ENCODE measurements at places on chromosomes 4 and X.
A peak's percentile ranks its signal among the peaks of the same experiment; 100 is the strongest.

- DNase-seq, result no peak
Observed at GRCh38 chr4:181597766-181598165, 645.4 kb upstream of the TENM3 start.

DNA sequence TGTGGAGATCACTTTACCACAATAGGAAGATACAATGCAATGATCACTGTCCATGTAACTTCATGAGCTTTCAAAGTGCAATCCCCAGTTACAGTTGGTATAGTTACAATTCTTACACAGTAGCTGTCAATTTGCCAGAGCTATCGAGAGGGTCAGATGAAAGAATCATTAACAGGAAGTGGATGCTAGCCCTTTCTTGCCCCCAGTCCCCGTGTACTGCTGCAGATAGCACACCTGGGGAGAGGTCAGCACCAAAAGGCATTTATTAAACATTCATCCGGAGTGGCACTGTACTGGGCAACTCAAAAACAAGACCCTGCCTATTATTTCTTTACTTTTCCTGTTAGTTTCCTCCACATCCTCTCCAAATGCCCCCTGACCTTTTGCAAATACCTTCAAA, 47.7 kb downstream of the SOD3 start:
- DNase-seq, result no peak

DNA sequence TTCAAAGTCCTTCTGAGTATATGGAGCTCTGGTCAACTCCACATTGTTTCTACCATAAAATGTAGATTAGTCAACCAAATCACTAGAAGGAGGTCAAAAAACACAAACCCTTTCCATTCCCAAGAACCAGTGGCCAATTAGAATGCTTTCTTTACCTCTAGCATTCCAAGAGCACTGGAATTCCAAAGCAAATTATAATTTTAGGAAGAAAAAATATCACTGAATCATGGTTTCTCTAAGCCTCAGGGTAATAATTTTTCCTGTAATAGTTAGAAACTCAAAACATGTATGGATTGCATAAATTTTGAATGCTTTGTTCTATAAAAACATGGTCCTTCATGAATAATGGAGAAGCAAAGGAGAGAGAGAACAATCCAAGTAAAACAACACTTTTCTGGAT, 39.5 kb downstream of the LEF1 start:
- DNase-seq, result no peak

GRCh38 chrX:80511969-80512760, 91.9 kb downstream of the TENT5D start:
- DNase-seq, result no peak

DNA sequence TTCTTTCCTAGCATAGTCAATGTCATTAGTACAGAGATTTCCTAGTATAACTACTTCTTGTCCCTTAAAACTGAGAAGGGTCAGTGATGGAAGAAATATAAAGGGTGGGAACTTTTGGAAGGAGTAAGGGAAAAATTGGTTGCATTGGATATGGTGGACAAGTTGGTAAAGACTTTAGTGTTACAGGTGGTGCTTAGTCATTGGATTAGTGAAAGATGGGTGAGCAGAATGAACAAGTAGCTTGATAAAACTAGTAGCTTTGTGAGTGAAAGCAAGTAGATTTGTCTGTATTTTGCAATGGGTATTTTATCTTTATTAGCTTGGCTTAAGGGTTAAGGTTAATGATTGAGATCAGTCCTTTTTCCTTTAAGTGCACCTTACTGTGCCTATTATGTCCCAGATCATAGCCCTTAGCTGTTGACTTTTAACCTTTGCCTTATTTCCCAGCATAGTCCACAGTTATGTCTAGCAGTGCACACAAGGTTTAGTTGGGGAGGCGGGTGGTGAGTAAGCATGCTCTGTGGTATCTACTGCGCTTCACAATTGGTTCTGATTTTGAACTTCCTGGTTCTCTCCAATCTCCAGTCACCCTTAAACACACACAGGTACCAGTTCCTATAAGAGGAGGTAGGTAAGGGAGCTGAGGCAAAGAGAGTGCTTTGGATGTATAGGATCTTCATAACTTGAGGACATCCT, 9.5 kb downstream of the WDR44 start:
- DNase-seq, result no peak

DNA sequence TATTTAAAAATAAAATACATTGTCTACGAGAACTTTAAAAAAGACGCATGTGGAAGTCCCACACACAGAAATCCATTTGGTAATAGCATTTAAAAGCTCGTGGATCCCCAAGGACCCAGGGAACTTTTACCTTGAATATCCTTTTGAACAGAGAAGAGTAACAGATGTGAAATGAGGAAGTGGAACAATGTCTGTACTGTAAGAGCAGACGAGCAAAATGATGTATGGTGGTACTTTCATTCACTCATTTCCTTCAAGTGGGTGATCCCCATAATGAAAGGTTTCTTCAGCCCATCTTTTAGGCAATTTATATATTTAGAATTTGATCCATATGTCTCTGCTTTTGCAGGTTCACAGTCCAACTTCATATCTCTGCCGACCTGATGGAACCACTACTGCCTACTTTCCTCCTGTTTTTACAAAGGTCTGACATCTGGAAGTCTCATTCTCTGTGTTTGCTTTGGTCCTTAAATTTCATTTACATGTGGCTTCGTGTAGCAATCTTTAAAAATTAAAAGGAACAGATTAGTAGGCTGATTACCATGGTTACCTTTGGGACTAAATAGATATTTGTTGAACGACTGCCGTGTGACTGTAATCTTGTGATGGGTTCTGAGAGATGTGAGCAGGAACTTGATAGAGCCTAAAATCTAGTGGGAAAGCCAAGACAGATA, 188.4 kb downstream of the PALLD start:
- no peak for DNase-seq

GRCh38 chr4:57044996-57045395, 65.2 kb downstream of the IGFBP7 start:
- no peak for DNase-seq

GRCh38 chr4:30973993-30974392, 253.8 kb downstream of the PCDH7 start:
- DNase-seq, result no peak

DNA sequence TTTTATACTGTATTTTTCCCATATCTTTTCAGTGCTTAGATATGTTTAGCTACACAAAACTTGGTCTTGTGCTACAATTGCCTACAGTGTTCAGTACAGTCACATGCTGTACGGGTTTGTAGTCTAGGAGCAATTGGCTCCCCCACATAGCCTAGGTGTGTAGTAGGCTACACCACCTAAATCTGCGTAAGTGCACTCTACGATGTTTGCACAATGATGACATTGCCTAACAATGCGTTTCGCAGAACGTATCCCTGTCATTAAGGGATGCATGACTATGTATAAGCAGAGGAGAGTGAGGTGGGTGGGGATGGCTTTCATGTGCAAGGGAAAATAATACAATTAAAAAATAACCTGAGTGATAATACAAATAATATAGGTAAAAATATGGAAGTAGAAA, 131.4 kb downstream of the GBA3 start:
- DNase-seq, result no peak

- no peak for DNase-seq
Observed at GRCh38 chr4:139525414-139525813, 30.6 kb downstream of the SETD7 start.

GRCh38 chr4:145821766-145822165, 116.9 kb downstream of the ZNF827 start:
- no peak for DNase-seq

DNA sequence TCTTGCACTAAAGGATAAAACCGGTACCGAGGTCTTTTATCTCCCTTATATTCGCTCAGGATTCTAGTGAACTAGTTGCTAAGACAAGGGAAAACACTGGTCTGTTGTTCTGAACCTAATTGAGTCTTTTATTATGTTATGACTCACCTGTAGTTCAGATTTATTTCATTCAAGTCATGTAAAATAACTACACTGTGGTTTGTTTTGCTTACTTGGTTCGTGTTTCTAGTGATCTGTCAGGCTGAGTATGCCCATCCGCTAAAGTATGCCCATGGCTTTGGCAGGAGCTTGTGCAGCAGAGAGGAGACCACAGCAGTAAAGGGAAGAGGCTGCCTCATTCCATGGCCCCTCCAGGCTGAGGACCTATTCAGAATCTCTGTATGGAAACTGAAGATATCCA, 126.1 kb downstream of the AFF1 start:
- no peak for DNase-seq

DNA sequence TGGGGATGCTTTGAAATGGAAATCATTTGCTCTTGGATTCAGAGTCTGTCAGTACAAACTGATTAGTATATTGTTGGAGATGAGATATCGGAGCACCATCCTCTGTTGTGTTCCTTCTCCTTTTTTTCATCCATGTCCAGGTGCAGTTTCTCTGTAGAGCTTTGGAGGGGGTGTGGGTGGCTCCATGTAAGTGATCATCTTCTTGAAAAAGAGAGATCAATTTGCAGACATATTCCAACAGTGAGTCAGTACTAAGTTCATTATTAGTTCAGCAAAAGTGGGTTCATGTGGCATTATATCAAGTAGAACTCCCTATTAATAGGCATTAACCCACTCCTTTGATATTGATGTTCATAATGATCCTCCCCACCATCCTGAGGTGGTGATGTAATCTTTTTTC, 18.9 kb downstream of the FRAS1 start:
- DNase-seq, result no peak

GRCh38 chr4:121950680-121951520, 960 bp downstream of the TRPC3 start:
- peak; percentile 13 for DNase-seq
